CD4-positive, alpha-beta T cell treated with Interleukin-6 at 100 ng/mL for 8 hours (primary cell): ENCODE measurements at places on chromosomes 5 and 9.
A peak's percentile ranks its signal among the peaks of the same experiment; 100 is the strongest.

DNA sequence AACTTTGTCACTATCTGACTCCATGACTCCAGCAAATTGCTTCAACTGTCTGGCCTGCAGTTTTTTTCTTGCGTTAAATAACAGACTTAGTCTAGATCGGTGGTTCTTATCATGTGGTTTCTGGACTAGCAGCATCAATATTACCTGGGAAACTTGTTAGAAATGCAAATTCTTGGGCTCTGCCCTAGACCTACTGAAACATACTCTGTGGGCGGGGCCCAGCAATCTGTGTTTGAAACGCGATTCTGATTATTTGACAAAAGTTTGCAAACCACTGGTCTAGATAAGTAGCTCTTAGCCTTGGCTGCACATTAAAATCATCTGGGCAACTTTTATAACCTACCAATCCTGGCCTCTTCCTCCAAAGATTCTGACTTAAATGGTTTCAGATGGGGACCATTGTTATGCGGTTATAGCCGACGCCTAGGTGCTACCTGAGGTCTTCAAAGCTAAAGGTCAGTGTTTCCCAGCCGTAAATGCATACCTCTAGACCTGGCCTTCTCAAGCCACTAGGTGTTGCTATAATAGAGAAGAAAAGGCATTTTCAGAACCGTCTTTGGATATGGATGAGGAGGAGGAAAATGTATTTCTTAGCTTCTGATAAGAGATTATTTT, 74.0 kb downstream of the C9orf85 start:
- DNase-seq, result no peak

GRCh38 chr5:42721484-42721883, 35.1 kb upstream of the CCDC152 start:
- DNase-seq, result no peak

DNA sequence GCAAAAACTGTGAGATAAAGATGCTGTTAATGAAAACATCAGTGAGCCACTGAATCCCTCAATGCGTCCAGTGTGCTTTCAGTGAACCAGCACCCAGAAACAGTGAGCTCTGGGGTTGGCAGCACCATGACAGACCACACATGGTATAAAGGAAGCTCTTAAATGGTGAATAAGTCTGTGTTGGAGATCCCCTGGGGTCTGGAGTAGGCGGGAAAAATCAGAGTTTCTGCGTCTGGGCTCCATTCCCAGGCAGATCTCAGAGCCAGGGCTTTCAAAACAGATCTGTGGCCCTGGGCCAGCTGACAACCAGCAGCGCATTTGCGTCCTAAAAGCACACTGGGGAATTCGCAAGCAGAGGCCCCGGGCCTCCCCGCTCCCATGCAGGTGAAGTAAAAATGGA, 233.5 kb downstream of the FRMD3 start:
- no peak for DNase-seq

DNA sequence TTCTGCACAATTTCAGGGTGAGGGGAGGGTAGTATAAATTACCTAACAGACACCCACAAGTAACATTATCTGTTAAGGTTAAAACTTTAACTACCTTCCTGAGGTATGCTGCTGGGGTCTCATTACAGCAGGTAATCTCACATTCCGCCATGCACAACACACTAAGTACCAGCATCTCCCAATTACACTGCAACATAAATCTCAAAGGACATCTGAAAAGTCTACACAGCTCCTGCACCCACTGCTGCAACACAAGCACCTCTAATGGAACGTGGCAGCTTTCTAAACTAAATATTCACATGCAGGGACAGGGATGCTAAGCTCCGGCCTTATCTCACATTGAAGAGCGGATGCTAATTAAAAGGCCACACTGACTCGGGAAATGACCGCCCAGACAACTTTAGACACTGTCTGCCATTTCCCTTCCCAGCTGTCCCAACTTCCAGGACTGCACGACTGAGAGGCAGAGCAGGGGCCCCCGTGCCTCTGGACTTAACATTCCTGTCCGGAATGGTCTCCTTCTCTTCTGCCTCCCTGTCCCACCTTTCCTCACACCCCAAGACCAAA, 45.9 kb downstream of the PSMB7 start:
- DNase-seq, result no peak

- DNase-seq, result no peak
Observed at GRCh38 chr9:102521097-102521755, 473.9 kb upstream of the CYLC2 start.

- no peak for DNase-seq
Observed at GRCh38 chr9:120860083-120860482, 16.9 kb downstream of the PHF19 start.

GRCh38 chr5:157519579-157520253, 55.9 kb downstream of the ADAM19 start:
- no peak for DNase-seq

GRCh38 chr9:35956651-35957050, 1.3 kb downstream of the OR2S2 start:
- DNase-seq, result no peak

- no peak for DNase-seq
Observed at GRCh38 chr9:87535817-87536539, 38.3 kb downstream of the DAPK1 start.

- no peak for DNase-seq
Observed at GRCh38 chr5:93273176-93273575, 307.8 kb downstream of the NR2F1-AS1 start.

GRCh38 chr9:128419061-128419925, 1.4 kb upstream of the CERCAM start:
- DNase-seq, result no peak

- no peak for DNase-seq
Observed at GRCh38 chr5:68033961-68034571, 181.5 kb upstream of the PIK3R1 start.

DNA sequence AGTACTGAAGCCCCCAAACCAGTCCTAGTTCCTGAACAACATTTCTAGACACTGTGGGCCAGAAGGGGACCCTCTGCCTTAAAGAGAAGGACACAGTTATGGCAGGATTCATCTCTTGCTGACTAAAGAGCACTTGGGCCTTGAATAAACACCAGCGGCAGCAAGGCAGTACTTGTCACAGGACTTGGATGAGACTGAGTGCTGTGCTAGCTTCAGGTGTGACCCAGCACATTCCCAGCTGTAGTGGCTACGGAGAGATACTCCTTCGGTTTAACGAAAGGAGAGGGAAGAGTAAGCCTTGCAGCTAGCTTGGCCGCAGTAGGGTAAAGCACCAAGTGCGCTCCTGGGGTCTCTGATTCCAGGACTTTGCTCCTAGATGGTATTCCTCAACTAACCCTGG, 10.9 kb upstream of the STX17 start:
- no peak for DNase-seq

- no peak for DNase-seq
Observed at GRCh38 chr9:122815544-122815943, 12.8 kb downstream of the PDCL start.

GRCh38 chr9:17665450-17665849, 86.6 kb downstream of the SH3GL2 start:
- DNase-seq, result no peak

GRCh38 chr5:138611678-138612218, 36.5 kb upstream of the HSPA9 start:
- no peak for DNase-seq

DNA sequence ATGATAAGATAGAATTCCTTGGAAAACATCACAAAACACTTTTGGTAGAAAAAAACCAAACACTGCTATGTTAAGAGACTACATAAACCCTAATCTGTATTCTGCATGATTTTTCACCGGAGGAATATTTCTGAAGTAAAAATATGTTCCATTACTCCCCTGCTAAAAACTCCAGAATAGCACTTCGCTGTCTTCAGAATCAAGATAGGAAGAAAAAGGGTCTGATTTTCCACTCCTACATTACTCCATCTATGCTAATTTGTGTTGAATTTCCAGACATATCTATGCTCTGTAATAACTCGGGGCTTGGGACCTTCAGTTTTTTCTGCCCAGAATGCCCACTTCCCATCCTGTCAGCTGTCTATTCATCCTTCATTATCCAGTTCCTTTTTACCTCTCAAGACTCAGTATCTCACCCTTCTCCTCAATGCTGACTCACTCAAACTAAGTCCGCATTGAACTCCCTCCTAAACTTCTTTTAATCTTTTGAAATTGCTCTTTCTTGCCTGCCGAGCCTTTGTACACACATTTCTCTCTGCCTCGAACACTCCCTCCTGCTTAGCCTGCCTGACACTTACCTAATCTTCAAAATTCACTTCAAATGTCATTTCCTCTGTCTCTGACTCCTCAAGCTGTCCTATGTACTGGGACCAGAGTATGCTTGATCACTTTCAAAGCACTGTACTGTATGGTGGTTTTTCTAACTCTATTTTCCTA, 171.0 kb downstream of the ARRDC3 start:
- DNase-seq, result no peak

- DNase-seq, result no peak
Observed at GRCh38 chr9:85640425-85640824, 101.3 kb downstream of the AGTPBP1 start.

GRCh38 chr5:143347698-143348344, 55.7 kb downstream of the NR3C1 start:
- DNase-seq, result no peak

GRCh38 chr5:30050056-30050815, 1143.2 kb upstream of the CDH6 start:
- DNase-seq, result no peak

DNA sequence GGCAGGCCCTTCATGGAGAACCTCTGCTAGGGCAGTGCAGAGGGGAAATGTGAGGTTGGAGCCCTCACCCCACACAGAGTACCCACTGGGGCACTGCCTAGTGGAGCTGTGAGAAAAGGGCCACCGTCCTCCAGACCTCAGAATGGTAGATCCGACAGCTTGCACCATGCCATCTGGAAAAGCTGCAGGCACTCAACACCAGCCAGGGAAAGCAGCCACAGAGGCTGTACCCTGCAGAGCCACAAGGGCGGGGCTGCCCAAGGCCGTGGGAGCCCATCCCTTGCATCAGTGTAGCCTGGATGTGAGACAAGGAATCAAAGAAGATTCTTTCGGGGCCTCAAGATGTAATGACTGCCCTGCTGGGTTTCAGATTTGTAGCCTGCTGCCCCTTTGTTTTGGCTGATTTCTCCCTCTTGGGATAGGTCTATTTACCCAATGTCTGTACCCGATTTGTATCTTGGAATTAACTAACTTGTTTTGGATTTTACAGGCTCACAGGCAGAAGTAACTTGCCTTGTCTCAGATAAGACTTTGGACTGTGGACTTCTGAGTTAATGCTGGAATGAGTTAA, 16.6 kb upstream of the ZDHHC11 start:
- DNase-seq, result no peak

GRCh38 chr5:369151-369868, 47.8 kb downstream of the AHRR start:
- no peak for DNase-seq

- DNase-seq, result peak; percentile 83
Observed at GRCh38 chr5:131379723-131380122, 115.9 kb downstream of the CDC42SE2 start.

GRCh38 chr5:158430166-158430797, 571.3 kb upstream of the CLINT1 start:
- DNase-seq, result no peak

- DNase-seq, result no peak
Observed at GRCh38 chr5:33933723-33934169, 2.4 kb upstream of the RXFP3 start.

DNA sequence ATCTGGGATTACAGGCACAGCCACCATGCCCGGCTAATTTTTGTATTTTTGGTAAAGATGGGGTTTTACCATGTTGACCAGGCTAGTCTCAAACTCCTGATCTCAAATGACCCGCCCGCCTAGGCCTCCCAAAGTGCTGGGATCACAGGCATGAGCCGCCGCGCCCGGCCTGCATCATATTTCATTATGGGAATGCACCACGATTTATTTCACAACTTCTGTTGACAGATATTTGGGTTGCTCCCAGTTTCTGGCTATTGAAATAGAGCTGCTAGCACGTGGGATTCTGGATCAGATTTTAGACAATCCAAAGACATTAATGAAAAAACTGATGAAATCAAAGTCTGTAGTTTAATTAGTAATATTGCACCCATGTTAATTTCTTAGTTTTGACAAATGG, 48.4 kb upstream of the FUBP3 start:
- DNase-seq, result no peak

DNA sequence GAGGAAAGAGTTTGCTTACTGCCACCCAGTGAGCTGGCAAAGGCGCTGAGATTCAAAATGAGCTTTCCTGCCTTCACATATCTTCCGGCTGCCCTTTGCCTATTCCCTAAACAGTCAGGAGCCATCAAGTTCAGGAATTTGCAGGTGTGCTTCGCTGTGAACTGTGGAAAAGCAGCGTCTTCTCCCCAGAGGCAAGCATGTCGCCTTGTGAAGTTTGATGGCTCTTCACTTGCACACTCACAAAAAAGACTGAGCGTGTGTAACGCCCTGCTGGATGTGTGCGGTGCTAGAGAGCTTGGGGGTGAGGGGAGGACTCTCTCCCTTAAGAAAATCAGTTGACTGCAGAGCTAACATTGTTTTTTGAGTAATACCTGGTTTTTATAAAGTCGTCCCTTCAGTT, 288.7 kb downstream of the DOCK8 start:
- no peak for DNase-seq

- no peak for DNase-seq
Observed at GRCh38 chr9:134825025-134825424, 55.6 kb upstream of the FCN2 start.

DNA sequence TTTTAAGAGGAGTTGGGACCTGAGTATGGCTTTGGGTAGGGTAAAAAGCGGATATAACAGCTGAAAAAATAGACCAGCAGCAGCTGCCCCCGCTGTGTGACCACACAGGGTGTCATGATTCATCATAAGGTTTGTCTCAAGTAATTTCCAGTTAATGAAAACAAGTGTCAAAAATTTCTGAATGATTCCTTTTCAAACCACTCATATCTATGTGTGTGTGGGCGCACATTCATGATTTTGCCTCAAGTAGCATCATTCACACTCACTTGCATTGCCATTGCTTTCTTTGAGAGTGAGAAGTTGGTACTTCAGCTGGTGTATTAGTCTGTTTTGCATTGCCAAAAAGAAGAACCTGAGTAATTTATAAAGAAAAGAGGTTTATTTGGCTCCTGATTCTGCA, 12.1 kb upstream of the TNFAIP8 start:
- peak; percentile 54 for DNase-seq

DNA sequence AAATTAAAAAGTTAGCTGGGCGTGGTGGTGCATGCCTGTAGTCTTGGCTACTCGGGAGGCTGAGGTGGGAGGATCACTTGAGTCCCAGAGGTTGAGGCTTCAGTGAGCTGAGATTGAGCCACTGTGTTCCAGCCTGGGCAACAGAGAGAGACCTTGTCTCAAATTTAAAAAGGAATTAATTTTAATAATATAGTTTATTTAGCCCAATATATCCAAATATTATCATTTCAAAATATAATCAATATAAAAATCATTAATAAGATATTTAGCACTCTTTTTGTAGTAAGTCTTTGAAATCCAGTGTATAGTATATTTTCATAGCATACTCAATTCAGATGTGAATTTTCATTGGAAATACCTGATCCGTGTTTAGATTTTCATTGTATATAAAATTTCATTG, 43.2 kb upstream of the ORM1 start:
- no peak for DNase-seq

- no peak for DNase-seq
Observed at GRCh38 chr5:178793151-178793550, 62.7 kb upstream of the ZNF354A start.
